ENCODE measurements at places on chromosomes 6 and 20. TPM values are rescaled to one million over a fixed set of nuclear protein-coding genes. Genes with fewer than 3 reads are reported as not detected.

GRCh38 chr20:14544688-14545087, 207.3 kb upstream of the FLRT3 start:
- no peak for DNase-seq

- DNase-seq = no peak
These were observed 56.5 kb upstream of the ADTRP start for GRCh38 chr6:11835065-11835464.

The EFCAB8 gene
- total RNA-seq = 0.28 TPM

DNA sequence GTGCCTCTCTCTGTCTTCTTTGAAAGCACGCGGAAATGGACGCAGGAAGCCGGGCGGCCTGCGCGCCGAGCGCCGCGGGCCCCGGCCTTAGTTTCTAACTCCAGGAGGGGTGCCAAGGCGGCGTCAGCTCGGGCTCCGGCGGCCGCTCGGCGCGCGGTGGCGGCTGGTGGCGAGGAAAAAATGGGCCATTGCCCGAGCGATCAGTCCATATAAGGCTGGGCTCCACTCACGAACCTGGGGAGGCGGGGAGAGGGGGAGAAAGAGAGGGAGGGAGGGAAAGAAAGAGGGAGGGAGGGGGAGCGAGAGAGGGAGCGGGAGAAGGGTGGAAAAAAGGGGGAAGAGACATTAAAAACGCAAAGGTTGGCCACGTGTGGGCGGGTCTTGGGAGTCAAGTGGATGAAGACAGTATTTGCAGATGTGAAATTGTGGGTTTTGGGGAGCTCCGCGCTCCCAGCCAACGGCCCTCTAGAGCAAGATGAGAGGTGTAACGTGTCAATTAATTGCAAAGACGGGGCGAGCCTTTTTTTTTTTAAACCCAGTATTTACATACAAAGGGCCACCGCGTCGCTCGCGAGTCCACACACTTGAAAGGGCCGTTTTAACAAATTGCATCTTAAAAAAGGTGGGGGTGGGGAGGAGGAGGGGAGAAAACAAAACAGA, at the start of gene NKX2-2:
TSS of gene NKX2-2 (minus strand) at position 184 of the 660 bp plus-strand sequence. CDS start 395 bp downstream, outside the sequence.
- no peak for DNase-seq

The MYLK2 gene
- not detected for total RNA-seq

The SLC17A2 gene
- not detected for total RNA-seq

The MEI4 gene
- 0.05 TPM for total RNA-seq

DNA sequence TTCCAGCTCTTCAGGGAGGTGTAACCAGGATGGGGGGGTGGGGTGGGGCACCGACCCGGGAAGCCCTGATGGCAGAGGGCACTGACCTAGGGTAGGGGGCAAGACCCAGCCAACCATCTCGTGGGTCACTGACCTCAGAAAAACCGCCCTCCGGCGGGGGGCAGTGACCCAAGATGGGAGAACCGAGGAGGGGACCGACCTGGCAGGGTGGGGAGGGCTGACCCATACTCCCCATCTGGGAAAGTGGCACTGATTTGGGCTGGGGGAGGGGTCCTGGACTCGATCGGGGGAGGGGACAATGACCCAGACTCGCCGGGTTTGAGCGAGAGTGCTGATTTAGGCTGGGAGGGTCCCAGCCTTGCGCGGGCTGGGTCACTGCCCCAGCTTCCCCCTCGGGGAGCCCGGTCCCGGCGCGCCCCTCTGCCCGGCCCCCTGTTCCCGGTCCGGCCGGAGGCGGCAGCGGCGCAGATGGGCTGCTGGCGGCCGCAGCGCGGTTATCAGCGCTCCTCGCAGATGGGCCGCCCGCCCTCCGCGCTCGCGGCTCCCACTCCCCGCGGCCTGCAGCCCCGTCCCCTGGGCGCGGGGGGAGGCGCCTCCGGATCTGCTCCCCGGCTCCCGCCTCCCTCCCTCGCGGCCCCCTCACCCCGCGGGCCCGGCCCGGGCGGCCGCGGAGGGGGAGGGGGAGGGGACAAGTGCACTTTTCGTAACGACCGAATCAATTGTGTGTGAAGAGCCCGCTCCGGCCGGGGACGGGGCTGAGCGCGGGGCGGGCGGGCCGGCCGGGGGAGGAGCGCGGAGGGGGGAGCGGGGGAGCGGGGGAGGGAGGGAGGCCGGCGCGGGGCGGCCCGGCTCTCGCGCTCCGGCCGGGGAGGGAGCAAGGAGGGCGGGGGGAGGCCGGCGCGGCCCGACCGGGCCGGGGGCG, 2.2 kb downstream of the NOL4L start:
- no peak for DNase-seq

DNA sequence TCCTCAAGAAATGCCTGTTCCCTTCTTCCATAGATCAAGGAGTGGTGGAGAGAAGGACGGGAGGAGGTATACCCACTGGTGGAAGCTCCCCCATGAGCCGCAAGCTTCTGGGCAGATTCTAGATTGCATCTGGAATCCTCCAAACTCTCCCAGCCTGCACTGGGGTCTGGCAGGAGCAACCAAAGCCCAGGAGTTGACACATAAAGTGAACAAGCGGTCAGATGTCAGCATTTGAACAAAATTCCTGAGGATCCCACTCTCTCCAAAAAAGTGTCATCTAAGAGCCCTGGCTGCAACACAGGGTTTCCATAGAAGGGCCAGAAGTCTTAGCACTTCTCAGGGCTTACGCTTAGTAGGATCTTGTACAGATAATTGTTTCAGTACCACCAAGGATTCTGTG, 88.2 kb downstream of the KCNB1 start:
- no peak for DNase-seq

The LSM2 gene
- 39.7 TPM for total RNA-seq

The PNRC1 gene
- total RNA-seq = 381 TPM

DNA sequence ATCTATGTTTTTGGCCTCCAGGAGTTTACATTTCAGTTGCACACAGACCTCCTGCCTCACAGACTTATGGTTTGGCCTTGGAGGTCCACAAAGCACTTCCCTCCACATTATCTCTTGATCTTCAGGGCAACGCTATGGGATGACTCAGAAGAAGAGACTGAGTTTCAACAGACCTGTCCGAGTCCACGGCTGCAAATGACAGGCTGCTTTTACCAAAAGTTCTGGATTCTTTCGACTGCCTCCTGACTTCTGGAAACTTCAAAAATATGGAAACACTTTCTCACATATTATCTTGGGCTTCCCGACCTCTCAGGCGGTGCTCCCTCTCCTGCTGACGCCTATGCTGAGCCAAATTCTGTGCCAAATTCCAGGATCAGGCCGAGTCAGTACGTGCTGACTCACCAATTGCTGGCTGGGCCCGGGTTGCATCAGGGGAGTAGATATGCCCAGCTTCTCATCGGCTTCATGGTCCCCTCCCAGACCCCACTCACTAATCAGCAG, 190.2 kb downstream of the BMP7 start:
- no peak for DNase-seq

DNA sequence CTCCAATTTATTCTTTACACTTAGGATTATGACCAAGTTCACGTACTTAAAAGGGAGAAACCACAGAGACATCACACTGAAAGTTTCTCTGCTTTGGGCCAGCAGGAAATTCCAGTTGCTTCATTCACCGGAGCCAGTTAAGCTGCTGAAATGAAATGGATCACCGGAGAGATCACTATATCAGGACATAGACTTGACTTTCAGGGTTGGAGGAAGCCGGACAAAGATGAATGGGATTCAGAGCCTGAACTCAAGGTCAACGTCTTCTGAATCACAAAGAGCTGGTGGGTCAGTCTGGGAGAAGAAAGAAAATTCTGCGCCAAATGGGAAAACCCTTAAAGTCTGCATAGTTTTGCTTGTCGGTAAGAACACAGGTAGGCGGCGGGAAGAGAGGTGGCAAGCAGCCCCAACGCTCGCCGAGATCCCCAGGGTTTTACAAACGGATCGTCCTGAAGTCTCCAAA, 81.9 kb upstream of the CCDC28A start:
- DNase-seq = no peak

- DNase-seq = no peak
These were observed 163.2 kb upstream of the TAB2 start for GRCh38 chr6:149154261-149154821.

DNA sequence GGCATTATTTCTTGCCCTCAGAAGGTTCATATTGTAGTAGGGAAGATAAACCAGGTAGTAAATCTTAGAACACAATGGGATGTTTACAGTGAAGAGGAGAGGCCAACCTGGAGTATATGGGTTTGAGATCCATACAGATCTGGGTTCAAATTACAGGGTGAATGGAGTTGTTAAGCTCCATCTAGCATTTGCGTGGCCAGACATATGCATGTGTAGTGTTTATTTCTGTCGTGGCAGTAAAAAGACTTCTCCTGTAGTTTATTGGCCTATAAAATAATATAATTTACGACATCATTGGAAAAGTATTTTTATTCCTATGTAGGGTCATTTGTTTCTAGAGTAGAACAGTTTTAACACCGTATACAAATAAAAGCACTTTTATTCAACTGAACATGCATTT, 25.2 kb upstream of the TULP4 start:
- DNase-seq = no peak

The ZC2HC1B gene
- total RNA-seq = not detected

The ZNF341 gene
- total RNA-seq = 1.8 TPM

GRCh38 chr6:39228992-39229767, at the start of gene KCNK5:
TSS of gene KCNK5 (minus strand) at chr6:39229475. CDS start at chr6:39229111, 364 bp downstream.
- peak; percentile 93 for DNase-seq

DNA sequence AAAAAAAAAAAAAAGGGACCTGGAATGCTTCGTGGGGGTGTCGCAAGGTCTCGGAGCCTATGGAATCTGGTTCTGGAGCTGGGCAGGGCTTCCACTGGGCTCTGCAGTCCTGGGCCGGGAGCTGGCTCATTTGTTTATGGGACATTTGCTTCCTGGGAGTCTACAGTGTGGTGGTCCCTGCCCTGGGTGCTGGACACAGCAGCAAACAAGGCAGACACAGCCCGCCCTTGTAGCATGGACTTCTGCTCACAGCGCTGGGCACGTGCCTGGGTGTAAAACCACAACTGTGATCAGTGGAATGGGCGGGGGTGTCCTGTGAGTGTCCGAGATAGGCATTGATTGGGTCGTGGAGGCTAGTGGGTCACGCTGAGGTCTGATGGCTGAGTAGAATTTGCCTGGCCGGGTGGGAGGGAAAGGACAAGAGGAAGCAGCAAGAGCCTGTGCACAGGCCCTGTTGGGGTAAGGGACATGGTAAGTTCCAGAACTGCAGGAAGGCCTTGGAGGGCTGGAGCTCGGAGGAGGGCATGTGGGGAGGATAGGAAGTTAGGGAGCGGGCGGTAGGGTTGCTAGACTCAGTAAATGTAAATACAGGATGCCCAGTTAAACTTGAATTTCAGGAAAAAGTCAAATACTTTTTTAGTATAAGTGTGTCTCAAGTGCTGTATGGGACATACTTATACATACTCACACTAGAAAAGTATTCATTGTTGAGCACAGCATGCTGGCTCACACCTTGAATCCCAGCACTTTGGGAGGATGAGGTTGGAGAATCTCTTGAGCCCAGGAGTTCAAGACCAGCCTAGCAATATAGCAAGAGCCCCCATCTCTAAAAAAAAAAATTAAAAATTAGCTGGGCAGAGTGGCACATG, 61.3 kb upstream of the PMEPA1 start:
- DNase-seq = no peak

The ZC3H12D gene
- total RNA-seq = 2.2 TPM

- no peak for DNase-seq
These were observed 194.9 kb downstream of the PACRG start for GRCh38 chr6:162922563-162923166.

- no peak for DNase-seq
These were observed 28.5 kb downstream of the CDC5L start for GRCh38 chr6:44415873-44416502.

DNA sequence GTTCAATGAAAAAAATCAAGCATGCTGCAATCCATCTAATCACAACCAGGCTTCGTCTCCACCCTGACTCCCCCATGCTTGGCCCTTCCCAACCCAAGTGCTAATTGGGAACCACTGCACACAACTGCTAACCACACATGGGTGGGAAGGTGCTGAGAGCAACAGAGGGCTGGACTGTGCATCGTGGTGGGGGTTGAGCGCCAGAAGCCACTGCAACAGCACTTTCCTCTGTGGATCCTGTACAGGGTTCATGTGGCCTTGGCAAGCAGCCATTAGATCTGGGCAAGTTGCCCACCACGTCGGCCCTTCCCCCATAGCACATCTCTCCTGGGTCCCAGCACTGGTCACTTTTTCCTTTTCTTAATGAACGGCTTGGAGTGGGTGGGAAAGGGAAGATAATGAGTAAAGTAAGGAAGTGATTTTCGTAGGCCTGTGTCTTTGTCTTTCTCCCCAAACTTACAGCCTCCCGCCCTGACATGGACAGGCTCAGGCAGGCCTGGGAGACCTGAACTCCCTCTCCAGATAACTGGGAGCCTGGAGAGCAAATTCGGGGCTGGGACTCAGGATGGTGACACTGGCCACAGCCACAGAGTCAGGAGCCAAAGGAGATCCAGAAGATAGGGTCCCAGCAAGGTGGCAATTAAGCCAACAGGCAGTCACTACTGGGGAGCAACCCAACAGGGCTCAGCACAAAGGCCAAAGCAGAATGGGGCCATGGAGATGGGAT, 34.4 kb upstream of the MRPS10 start:
- peak; percentile 91 for DNase-seq

The DST gene
- 630 TPM for total RNA-seq

- no peak for DNase-seq
These were observed 74.6 kb upstream of the LRFN2 start for GRCh38 chr6:40661726-40662125.

The COX4I2 gene
- 6.5 TPM for total RNA-seq

The LCA5 gene
- 6.8 TPM for total RNA-seq

DNA sequence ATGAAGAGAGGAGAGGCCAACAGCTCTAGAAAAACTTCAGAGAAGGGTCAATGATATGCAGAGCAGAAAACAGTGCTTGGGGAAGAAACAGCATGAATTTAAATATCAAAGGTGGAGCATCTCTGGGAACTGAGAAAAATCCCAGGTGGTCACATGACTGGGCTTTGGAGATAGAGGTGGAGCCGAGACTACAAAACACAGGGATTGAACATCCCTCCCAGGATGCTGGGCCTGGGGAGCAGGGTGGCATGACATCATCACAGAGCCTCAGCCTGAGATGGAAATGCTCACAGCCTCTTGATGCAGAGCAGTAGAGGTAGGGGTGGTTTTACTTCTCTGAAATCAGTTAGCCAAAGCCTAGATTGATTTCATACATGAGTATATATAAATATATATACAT, 529.5 kb downstream of the PRKN start:
- DNase-seq = no peak

GRCh38 chr20:61346996-61347395, 94.9 kb downstream of the CDH4 start:
- DNase-seq = no peak

The WFDC10B gene
- total RNA-seq = not detected

DNA sequence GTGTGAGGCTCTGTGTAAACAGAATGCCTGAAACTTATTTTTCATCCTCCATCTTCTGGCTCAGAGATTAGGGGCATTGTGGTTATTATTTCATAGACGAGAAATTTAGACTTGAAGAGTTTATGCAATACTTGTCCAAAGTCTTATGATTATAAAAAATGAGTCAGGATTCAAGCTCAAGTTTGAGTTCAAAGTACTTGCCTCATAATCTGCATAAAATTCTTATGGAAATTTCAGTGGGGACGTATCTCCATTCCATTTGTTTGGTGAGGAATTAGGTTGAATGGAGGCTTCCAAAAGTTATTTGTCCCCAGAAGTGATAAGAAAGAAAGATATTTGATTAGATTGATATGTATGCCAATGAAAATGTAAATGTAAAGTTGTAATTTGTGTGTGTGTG, 93.7 kb upstream of the CLVS2 start:
- DNase-seq = no peak

The SLC2A10 gene
- 19.2 TPM for total RNA-seq

Measured in posterior vena cava (tissue), 2 donors.